ENCODE measurements at places on chromosomes 13 and 19. TPM values are rescaled to one million over a fixed set of nuclear protein-coding genes. Genes with fewer than 3 reads are reported as not detected.

GRCh38 chr13:110633776-110634175 lies 18.4 kb downstream of the NAXD start:
- DNase-seq, result no peak

CCDC194 gene
- total RNA-seq, result not detected

ACTMAP gene
- total RNA-seq, result 15.2 TPM

C13orf42 gene
- not detected for total RNA-seq

PTH2 gene
- total RNA-seq, result not detected

GRCh38 chr19:28726533-28727479 lies 486.1 kb downstream of the UQCRFS1 start:
- no peak for DNase-seq

ANGPTL4 gene
- 294 TPM for total RNA-seq

FARSA gene
- 46.0 TPM for total RNA-seq

SOX1 gene
- not detected for total RNA-seq

LGALS4 gene
- 0.64 TPM for total RNA-seq

- DNase-seq, result no peak
These were observed 15.5 kb downstream of the TEX101 start for GRCh38 chr19:43430142-43430710.

GRCh38 chr13:37175996-37176395 lies 70.5 kb upstream of the CSNK1A1L start:
- DNase-seq, result peak; percentile 40

DNA sequence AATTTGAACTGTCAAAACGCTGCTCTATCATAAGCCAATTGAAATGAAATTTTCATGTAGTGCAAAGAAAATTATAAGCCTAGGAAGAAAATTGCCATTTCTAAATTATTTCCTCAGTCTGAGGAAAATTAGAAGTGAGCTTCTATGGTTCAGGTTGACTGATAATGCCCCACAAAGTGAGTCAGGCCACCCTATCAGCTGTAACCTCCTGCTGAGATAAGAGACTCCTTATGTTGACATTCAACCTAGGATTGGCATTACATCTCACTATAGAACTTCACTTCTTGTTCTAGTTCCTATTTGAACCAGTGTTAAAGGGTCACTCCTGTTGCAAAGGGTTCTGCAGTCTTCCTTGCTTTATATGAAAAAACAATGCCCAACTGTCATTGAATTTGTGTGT lies 32.6 kb upstream of the RFC3 start:
- no peak for DNase-seq

MTUS2 gene
- total RNA-seq, result 1.5 TPM

GRCh38 chr19:56108447-56109195 lies 12.5 kb downstream of the ZNF787 start:
- no peak for DNase-seq

GRCh38 chr13:55439450-55439849 lies 1701.3 kb upstream of the PRR20A start:
- DNase-seq, result no peak

DNA sequence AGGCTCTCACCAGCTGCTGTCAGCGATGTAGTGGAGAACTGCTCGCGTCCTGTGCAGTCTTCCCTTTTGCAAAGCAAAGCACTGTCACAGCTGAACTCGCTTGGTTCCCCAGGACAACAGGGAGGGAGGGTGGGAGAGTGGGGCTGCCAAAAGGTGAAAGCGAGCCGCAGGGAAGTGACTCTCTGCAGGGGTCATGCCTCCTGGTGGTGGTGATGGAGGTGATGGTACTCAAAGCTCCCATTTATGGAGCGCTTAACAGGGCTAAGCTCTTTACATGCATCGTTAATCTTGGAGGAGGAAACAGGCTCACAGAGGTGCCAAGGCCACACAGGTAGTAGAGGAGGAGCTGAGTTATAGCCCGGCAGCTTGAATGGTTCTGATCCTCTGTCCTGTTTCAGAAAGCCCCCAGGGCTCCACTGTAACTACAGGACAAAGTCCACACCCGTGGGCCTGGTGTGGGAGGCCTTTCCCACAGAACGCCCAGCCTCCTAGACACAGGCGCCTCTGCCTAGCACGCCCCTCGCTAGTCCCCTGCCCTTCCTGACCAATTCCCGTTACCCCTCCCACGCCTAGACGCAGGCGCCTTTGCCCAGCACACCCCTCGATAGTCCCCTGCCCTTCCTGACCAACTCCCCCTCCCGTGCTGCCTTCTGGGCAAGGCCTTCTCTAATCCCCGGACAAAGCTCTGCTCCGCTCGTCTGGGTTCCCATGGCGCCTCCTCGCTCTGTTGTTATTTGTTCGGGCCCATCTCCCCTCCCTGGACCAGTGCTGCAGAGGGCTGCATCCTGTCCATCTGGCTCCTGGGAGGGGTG lies 10.7 kb downstream of the PPP1R37 start:
- no peak for DNase-seq

DNA sequence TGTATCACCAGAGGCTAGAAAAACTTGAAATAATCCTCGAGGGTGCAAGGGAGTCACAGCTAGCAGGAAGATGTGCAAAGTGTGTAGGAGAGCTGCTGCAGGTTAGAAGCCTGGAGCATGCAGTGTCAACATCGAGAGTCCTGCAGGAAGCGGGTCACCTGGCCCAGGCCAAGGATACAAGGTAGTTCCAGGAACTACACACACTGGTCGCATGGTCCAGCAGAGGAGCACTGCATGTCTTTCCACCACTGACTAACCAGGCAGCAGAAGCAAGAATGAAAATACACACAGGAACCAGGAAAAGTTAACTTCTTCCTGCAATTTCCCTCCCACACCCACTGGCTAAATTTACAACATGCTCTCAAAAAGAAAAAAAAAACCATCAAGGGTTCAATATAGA lies 36.0 kb upstream of the MIR17HG start:
- DNase-seq, result no peak

DNA sequence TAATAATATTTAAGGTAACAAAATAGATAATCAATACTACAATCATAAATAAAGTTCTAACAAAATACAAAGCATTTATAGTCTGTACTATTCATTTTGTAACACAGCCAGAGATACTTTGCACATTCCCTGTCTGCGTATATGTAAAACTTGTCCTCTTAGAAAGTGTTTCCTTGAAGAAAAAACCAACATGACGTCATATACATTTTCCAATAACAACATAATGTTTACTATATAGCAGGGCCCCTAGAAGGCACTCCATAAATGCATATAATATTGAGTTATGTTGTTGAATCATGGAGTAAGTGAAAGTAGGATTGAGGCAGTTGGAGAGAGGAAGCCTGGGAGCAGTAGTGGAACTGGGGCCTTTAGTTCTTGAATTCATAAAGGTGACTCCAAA lies 371.4 kb upstream of the HTR2A start:
- no peak for DNase-seq

GRCh38 chr13:83048419-83048818 lies 833.9 kb downstream of the SLITRK1 start:
- no peak for DNase-seq

DNA sequence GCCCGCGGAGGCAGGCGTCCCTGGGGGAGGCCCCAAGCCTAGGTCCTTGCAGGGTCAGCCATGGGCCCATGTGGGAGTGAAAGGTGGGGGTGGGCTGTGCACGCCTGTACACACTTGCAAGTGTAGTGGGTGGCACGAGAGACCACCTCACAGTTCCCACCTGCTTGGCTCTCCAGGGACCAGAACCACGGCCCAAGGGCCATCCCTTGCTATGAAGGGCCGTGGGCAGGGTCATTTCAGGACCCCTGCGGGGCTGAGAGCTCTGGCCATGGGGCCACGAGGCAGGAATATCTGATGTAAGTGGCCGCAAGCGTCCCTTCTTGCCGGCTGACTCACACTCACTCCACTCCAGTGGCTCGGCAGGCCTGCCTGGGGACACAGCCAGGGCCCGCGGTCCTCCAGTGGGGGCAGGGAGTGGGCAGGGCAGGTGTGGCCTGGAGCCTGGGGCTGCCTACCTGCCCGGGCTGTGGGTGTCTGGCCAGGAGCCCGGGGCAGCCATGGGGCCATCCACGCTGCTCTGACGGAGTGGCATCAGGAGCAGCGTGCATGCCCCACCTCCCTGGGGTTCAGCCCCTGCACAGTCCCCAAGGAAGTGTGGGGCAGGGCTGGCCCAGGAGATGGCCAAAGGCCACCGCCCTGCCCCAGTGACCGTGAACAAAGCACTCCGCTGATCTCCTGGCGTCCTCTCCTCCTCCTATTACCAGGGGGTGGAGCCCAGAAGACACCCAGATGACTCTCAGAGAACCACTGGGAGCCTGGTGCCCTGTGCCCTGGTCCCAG lies 8.6 kb upstream of the MKNK2 start:
- DNase-seq, result peak; percentile 45

INSL3 gene
- not detected for total RNA-seq

DNA sequence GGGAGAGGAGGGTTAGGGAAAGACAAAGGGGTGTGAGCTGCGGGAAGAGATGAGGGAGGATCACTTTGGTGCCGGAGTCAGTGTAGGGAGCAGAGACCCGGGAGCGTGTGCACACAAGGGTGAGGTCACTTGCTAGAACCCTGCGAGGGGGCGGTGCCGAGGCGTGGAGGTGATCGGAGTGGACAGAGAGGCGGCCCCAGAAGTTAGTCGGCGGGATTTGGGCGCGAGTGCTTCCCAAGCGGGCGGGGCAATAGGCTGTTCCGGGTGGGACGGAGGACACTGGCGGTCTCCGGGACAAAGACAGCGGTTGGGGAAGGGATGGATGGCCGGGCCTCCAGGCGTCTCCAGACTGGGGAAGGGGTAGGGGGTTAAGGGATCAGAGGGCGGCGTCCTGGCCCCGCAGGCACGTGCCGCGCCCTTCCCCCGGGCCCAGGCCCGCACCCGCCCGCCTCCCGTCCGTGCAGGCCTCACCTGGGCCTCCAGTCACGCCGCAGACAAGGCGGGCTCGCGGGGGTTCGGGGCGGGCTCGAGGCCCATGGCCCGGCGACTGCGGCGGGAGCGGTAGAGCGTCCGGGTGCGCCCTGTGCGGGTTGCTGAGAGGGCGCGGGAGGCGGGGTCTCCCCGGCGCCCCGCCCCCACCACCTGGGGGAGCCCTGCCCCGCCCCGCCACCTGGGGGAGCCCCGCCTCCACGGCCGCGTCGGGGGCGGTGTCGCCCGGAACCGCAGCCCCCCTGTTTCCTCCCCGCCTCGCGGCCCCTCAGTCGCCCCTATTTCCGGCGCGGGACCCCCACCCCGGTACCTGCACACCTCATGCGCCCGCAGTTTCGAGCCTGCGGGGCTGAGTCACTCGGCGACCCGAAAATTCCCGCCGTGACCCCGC lies at the start of gene LPAR2:
LPAR2 (minus strand) TSS at position 600 of the 880 bp plus-strand sequence. CDS start 945 bp downstream, outside the sequence.
- DNase-seq, result peak; percentile 53

URAD gene
- not detected for total RNA-seq
